ENCODE measurements at places on chromosomes 13 and 19.

DNA sequence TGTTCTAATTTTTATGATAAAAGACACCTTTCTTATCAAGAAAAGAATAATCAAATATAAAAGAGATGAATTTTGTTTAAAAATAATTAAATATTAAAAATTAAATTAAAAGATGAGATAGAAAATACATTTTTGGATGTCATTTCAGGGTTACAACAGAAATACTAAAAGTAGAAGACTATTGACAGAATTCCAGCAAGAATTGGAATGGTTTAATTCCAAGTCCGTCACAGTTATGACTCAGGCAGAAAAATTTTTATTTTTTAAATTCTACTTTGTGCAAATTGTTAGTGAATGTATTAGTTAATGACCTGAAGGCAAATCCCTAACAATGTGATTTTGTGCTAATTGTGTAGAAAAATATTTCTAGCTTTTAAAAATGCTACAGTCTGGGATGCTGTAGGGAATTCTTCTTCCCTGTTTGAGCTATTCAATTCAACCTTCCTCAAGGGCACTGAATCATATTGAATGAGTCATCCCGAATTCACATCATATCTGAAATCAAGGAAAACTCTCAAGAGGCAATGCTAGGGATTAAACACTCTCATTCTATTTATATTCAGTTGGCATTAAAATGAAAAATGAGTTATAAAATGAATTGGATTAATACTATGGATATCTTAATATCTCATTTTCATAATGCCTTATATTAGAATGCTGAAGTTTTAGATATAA is 633.5 kb upstream of the ATXN8OS start:
- H3K4me1 ChIP-seq = no peaks in the 10 kb centered on the region
- no peak for DNase-seq
- H3K4me3 ChIP-seq = no peak overlapping the region

- H3K27ac ChIP-seq = no peak overlapping the region
- no peak overlapping the region for H3K4me3 ChIP-seq
- H3K4me1 ChIP-seq = no peaks in the 10 kb centered on the region
- H3K27me3 ChIP-seq = no peaks in the 10 kb centered on the region
- DNase-seq = no peak
Observed at GRCh38 chr19:55694241-55694655, 19.2 kb downstream of the EPN1 start.

DNA sequence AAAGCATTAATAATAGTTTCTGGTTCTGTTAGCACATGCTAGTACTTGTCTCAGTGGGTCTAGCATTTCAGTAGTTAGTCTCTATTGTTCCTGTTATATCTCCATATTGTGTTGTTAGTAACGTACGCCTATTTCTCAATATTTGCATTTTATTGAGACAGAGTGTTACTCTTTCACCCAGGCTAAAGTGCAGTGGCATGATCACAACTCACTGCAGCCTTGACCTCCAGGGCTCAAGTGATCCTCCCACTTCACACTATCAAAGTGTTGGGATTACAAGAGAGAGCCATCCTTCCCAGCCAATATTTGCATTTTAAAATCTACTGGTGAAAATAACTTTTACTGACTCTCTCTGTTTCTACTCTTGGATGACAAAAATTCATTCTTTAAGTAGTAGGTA is 154.6 kb upstream of the PRR20A start:
- H3K4me1 ChIP-seq = no peaks in the 10 kb centered on the region
- DNase-seq = no peak
- no peaks in the 10 kb centered on the region for H3K27me3 ChIP-seq

- no peaks in the 10 kb centered on the region for H3K4me1 ChIP-seq
- no peak for DNase-seq
- no peak overlapping the region for H3K4me3 ChIP-seq
- peaks cover 6% of the 10 kb centered on the region for H3K27me3 ChIP-seq
Observed at GRCh38 chr13:26531742-26532141, 25.7 kb upstream of the WASF3 start.

- no peaks in the 10 kb centered on the region for H3K4me1 ChIP-seq
- H3K4me3 ChIP-seq = no peak overlapping the region
- no peak for DNase-seq
- H3K27me3 ChIP-seq = peaks cover 2% of the 10 kb centered on the region
Observed at GRCh38 chr19:27925202-27925601, 1287.7 kb downstream of the UQCRFS1 start.

- H3K27ac ChIP-seq = no peak overlapping the region
- no peak overlapping the region for H3K4me3 ChIP-seq
- no peaks in the 10 kb centered on the region for H3K4me1 ChIP-seq
- peaks cover 11% of the 10 kb centered on the region for H3K27me3 ChIP-seq
- no peak for DNase-seq
Observed at GRCh38 chr13:113783966-113784644, 25.1 kb downstream of the TMEM255B start.

DNA sequence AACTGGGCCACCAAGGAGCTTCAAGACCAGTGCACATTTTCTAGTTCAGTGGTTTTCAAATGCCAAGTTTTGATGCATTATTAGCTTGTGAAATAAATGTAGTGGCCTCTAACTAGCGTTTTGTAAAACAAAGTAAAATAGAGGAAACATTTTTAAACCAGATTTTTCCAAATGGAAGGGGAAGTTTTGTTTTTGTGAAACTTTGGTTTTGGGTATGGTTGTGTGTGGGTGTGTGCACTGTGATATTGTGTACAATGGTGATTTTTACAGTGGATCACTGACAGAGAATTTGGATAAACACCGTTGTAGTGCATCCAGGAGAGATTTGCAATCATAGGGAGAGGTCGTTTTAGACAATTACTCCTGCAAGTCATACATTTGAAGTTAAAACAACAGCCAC is 108.9 kb downstream of the SLC7A1 start:
- H3K36me3 ChIP-seq = no peaks in the 10 kb centered on the region
- H3K4me1 ChIP-seq = peaks cover 9% of the 10 kb centered on the region
- DNase-seq = no peak
- H3K4me3 ChIP-seq = no peak overlapping the region

DNA sequence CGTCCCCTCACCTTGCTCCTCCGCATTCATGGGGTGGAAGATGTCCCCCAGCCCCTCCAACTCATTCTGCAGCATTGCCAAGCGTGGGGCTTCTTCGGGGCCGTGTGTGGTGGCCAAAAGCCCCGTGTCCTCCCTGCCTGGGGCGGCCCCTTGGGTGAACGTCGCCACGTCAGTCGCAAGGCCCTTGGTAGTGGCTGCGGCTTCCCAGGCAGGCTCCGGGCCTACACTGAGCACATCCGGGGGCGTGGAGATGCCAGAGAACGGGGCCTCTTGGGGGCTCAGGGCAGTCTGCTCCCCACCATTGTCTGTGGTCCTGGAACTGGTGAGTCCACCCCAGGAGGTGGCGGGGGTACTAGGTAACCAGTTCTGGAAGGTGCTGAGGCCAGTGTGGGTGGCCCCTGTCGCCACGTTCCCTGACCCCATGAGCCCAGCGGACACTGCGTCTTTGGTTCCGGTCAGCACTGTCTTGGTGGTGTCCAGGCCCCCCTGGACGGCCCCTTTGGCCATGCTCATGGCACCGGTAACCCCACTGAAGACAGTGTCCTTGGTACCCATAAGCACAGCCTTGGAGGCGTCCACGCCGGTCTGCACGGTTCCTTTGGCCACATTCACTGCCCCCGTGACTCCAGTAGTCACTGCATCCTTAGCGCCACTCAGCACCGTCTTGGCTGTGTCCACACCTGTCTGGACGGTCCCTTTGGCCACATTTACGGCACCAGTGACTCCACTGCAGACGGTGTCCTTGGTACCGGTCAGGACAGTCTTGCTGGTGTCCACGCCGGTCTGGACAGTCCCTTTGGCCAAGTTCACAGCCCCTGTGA is 7.6 kb downstream of the PLIN4 start:
- H3K4me3 ChIP-seq = no peak overlapping the region
- H3K36me3 ChIP-seq = peaks cover 7% of the 10 kb centered on the region
- peaks cover 3% of the 10 kb centered on the region for H3K4me1 ChIP-seq
- no peaks in the 10 kb centered on the region for H3K27me3 ChIP-seq

DNA sequence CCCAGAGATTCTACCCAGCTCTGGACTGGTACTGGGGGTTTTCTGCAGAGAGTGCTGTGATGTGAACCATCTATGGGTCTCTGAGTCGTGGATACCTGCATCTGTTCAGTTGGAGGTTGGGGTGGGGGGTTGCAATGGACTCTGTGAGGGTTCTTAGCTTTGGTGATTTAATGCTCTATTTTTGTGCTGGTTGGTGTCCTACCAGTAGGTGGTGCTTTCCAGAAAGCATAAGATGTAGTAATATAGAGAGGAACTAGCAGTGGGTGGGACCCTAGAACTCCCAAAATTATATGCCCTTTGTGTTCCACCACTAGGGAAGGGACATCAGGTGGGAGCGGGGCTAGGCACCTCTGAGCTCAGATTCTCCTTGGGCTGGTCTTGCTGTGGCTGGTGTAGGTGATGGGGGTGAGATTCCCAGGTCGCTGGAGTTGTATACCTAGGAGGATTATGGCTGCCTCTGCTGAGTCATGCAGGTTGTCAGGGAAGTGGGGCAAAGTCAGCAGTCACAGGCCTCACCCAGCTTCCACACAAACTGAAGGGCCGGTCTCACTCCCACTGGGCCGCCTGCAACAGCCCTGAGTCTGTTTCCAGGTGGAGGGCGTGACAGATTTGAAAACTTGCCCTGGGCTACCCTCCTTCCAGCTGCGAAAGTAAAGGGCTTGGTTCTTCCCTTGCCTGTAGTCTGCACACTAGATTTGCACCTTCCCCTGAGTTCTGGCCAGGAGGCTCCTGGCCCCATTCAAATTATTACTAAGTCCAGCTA is 573.0 kb upstream of the SLITRK1 start:
- no peaks in the 10 kb centered on the region for H3K27me3 ChIP-seq
- no peaks in the 10 kb centered on the region for H3K4me1 ChIP-seq

- DNase-seq = no peak
- no peak overlapping the region for H3K27ac ChIP-seq
- H3K27me3 ChIP-seq = no peaks in the 10 kb centered on the region
- no peaks in the 10 kb centered on the region for H3K36me3 ChIP-seq
- peaks cover 9% of the 10 kb centered on the region for H3K4me1 ChIP-seq
- no peak overlapping the region for H3K4me3 ChIP-seq
Observed at GRCh38 chr13:51549050-51549449, 35.2 kb upstream of the WDFY2 start.

DNA sequence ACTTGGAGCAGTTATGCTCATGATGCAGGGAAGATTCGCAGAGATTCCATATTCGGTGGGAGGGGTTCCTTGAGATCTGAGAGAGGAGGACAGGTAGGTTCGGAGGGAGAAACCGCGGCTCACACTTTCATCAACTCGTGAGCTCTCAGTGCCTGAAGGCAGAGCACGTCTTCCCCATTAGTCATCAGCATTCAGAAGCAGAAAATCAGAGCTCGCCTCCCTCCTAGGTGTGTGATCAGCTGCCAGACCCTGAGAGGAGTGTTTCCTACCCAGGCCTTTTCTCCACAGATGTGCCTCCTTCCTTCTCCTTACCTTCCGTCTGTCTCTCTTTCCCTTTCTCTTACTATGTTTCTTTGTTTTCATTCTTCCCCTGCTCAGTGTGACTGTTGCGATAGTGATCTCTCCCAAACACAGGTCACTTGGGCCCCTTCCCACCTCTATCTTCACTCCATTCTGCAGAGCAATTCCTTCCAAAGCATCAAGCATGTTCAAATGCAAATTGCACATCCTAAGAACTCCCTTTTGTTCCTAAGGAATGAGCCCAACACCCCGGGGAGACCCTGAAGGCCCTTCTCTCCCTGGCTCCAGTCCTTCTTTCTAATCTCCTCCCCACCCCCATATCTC is 389.5 kb downstream of the UQCRFS1 start:
- no peak for DNase-seq
- H3K4me3 ChIP-seq = no peak overlapping the region
- no peaks in the 10 kb centered on the region for H3K4me1 ChIP-seq
- H3K27me3 ChIP-seq = no peaks in the 10 kb centered on the region

DNA sequence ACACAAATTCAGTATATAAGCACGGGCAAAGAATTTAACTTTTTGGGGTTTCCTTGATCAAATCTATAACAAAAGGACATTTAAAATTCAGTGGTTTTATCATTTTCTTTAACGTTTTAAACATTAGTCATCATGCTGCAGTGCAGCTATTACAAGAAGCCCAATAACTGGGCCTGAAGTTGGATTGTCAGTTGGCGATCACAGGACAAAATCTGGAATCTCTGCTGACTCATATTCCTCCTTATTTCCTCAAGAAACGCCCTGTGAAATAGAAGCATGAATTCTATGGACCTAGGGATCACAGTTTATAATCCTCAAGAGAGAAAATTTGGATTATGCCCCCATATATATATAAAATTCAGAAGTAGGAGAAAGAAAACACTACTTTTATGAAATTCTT is 971.6 kb upstream of the MIR17HG start:
- no peak for DNase-seq
- no peaks in the 10 kb centered on the region for H3K27me3 ChIP-seq
- H3K4me3 ChIP-seq = no peak overlapping the region
- no peaks in the 10 kb centered on the region for H3K36me3 ChIP-seq
- no peak overlapping the region for H3K27ac ChIP-seq
- H3K4me1 ChIP-seq = no peaks in the 10 kb centered on the region

DNA sequence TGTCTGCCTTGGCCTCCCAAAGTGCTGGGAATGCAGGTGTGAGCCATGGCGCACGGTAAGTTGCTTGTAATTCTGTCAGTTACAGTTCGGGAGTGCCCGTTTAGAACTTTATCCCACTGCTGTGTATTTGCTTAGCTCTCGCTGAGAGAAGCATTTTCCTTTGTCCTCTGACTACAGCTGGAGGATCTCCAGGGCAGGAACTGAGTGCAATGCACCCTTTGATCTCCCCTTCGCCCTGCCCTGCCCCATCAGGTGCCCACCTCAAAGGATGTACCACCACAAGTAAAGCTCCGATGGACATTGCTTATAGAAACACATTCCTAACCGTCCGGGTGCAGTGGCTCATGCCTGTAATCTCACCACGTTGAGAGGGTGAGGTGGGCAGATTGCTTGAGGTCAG is 6.5 kb downstream of the BRME1 start:
- DNase-seq = no peak
- H3K4me1 ChIP-seq = no peaks in the 10 kb centered on the region
- no peak overlapping the region for H3K4me3 ChIP-seq
- no peaks in the 10 kb centered on the region for H3K36me3 ChIP-seq
- no peak overlapping the region for H3K27ac ChIP-seq
- no peaks in the 10 kb centered on the region for H3K27me3 ChIP-seq

Data from memory B cell (primary cell).